Renal cortex interstitium (tissue), 15 donors: ENCODE measurements at places on chromosomes 7 and 10. TPM values are rescaled to one million over a fixed set of nuclear protein-coding genes. Genes with fewer than 3 reads are reported as not detected.

WNT16 gene
- polyA plus RNA-seq, result 0.06 TPM

ADCY1 gene
- 3.8 TPM for polyA plus RNA-seq

ELFN1 gene
- polyA plus RNA-seq, result 14.8 TPM

ADARB2 gene
- polyA plus RNA-seq, result 2.1 TPM

DNAJC9 gene
- 36.6 TPM for polyA plus RNA-seq

CTNNA3 gene
- 2.9 TPM for polyA plus RNA-seq

PRSS58 gene
- polyA plus RNA-seq, result not detected

DNA sequence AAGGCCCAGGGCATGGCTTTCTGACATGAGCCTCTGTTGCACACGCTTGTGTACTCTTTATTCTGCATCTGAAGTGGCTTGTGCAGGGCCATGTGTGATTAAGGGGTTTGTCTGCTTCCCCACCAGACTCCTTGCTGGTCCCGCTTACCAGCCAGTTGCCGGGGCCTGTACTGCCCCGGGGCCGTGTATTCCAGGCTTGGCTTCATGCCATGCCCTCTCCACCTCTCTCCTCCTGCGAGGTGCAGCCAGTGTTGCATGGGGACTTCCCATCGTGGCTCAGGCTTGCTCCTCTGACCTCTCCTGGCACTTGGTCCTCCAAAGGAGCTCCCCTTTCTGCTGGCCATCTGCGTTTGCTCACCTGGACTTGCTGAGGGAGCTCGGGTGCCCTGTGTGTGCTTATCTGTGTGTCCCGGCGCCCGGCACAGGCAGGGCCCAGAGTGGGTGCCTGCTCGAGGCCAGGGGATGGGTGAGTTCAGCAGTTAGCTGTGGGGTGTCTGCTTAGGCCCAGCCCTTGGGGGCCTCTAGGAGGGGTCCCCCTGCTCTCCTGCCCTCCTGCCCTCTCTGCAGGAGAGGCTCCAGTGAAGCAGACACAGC lies 11.0 kb upstream of the C10orf143 start:
- DNase-seq, result no peak

DNA sequence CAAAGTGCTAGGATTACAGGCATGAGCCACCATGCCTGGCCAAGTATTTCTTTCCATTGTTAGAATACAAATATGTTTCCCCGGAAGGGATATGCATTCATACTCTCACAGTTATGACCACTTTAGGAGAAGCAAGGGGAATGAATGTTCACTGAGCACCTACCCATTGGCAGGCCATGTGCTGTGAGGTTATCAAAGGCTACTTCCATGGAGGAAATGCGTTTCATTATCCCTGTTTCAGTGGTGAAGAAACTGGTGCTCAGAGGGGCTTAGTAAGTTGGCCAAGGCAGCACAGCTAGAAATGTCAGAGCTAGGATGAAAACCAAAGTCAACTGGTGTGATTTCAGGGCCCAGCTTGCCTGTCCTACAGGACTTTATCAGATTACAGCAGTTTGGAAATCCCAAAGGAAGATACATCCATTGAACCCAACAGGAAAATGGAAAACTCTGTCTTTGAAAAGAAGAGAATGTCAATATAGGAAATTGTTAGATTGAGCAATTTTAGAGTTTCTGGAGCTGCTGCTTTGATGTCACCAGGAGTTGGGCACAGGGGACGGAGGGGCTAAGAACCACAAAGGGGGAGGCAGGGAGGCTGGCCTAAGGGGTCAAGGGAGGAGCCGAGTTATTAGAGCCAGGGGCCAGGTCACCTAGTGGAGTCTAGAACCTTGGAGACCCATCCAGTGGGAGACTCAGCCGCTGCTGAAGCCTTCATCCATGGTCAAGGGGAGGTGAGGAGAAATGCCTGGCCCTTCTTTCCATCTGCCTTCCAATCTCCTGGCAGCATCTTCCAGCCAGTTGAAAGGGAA lies 319.8 kb downstream of the FRMD4A start:
- DNase-seq, result no peak

DNA sequence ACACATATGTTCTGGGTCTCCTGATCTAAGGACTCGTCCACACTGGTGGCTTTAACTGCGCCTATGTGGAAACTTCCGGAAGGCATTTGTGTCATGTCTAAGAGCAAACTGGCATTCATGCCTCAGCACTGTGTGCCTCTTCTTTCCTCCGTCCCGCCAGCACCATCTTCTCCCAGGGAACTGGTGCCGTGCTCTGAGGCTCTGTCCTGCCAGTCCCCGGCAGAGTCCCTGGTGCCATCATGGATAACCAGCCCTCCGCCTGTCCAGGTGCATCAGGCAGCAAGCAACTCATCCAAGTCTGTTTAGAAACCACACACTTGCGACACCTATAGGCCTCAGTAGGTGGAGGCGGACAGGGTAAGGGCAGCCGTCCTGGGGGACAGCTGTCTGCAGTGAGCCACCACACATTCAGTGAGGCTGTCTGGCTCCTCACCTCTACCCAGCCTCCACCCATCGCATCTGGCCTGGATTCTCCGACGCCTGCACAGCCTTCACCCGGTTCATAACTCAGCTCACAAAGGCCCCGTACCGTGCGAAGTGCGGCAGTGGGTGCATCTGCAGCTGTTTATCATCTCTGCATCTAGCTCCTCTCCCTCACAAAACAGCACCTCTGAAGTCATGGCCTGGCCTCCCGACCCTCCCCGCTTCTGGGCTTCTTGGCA lies 162.7 kb downstream of the DIP2C start:
- DNase-seq, result no peak

DNA sequence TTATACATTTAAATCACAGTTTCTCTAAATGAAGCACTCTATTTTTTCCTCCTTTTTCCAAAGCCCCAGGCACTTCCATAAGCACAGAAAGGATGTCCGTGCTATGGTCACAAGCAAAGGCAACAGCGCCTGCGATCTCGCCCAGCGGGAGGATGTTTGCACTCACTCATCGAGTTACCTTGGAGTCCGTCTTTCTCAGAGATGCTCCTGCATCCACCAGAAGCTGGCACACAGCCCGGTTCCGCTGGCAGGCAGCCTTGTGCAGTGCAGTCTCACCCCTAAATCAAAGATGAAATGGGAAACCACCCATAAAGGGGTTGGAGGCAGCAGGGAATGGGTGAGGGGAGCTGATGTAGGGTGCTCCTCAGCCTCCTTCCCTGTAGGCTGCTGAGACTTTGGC lies 51.9 kb upstream of the PTN start:
- DNase-seq, result no peak

GRCh38 chr10:119394657-119395279 lies 147.8 kb downstream of the RGS10 start:
- DNase-seq, result no peak

DNA sequence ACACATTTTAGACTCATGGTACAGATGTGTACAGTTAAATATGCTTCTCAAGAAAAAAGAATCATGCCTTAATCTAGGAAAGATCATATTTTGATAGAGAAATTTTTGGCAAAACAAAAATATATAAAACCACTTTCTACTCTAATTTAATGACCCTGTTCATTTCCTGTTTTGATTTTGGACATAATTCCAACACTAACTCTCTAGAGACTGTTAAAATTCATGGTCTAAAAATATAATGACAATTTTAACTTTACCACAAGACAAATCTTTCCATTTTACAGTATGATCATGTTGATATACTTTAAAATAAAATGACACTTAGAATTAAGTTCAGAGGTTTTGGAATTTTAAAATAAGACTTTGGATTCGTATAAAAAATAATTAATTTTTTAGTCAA lies 45.2 kb downstream of the PRKG1 start:
- DNase-seq, result no peak

- no peak for DNase-seq
Measured at GRCh38 chr10:132627666-132628531, 90.3 kb downstream of the INPP5A start.

DNA sequence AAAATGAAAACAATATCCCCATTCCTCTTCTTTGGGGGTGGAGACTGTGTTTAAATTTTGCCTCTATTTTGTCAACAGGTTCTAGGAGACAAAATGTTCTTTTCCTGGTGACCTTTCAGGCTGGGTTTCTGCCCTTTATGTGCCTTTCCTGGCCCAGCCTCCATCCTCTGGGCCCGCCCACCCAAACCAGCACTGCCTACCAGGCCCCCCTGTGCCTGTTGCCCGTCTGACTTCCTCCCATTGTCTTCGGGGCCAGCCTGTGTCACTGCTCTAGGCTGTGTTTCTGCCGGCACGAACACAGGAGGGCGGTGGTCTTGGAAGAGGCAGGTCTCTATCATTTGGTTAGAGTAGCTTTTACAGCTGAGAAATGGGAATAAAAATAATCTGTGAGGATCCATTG lies 13.9 kb downstream of the TSPAN14 start:
- no peak for DNase-seq

GRCh38 chr10:99875473-99875872 lies 93.0 kb downstream of the ABCC2 start:
- DNase-seq, result no peak

GRCh38 chr7:19119870-19120486 lies 2.5 kb upstream of the TWIST1 start:
- no peak for DNase-seq

DNA sequence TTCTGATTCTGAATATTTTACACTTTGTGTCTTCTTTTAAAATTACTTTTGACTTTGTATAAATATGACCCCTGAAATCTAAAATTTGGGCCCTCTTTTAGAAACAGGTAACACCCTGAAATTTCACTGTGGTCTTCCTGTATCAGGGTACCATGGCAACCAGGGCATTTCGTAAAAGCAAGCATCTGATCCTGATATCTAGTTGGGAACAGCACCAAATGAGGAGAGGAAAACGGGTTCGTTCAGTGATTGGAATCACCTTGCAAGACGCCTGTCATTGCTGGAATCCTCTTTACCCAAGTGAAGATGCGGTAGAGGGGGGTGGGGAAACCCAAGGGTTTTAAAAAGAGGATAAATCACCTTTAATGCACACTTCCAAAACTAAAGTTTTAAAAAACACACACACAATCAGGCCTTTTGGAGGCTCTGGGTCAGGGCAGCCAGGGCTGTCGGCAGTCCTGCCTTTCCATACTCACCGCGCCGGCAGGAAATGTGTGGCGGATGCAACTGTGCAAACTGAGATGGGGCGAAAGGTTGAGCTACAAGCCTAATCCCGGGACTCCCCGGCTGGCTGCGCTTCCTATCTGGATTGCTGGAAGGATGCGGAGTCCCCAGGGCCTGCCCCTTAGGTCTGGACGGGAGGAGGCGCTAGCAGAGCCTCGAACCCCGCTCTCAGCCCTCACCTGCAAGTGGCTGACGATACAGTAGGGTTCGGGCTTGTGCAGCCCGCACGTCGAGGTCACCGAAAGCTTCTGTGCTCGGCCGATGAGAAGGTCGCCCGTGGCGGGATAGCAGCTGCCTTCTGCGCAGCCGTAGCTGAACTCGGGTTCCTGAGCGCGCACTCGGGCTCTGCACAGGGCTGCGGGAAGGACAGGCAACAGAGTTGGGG lies 1.8 kb downstream of the LAMB1 start:
- no peak for DNase-seq

DNA sequence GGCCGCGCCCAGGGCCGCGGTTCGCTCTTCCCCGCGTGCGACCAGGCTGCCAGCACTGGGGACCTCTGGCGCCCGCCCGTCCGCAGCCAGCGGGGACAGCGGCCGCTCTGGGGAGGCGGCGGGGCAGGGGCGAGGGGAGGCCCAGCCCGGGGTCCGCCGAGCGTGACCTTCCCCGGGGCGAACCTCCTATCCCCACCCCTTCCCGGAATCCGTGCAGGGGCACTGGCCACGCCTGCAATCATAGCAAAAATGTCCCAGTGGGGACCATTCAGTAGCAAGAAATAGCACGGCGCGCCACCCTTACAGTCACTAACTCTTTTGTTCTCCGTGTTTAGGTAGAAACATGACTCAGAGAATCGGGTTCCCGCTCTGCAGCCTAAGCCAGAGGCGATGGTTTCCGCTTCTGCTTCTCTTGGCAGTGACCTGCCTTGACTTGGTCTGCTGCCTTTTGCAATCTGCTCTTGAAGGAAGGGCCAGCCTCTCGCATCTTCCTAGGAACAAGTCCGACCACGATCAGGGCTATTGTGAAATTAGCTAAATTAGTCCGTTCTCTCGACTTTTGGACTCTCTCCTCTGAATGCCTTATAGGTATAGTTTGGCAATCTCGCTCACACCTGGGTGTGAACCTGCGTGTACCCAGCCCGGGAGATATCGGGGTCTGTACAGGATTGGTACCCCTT lies 79.3 kb upstream of the ACBD5 start:
- peak; percentile 24 for DNase-seq

- DNase-seq, result no peak
Measured at GRCh38 chr10:57950442-57950974, 317.2 kb downstream of the IPMK start.

DNA sequence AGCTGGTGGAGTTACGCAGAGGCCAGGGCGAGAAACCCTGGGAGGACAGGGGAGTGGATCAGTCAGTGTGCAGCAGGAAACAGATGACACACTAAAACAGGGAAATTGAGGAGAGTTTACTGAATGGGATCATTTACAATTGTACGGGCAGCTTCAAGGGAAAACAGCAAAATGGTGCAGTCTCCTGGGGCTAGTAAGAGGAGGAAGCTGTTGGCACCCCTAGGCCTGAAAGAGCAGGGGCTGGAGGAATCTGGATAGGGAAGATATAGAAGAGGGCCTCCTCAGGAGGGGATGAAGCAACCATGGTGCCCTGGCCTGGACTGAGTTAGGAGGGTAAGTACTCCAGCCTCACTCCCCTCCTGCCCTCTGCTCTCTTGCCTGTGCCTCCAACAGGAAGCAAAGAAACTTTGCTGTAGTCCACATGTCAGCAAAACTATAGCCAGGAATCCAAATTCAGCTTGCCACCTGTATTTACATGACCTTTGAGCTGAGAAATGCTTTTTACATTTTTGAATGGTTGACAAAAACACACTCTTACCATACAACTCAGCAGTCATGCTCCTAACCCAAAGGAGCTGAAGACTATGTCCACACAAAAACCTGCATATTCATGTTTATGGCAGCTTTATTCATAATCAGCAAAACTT lies 52.3 kb upstream of the OPN4 start:
- no peak for DNase-seq

GRCh38 chr10:89516149-89516832 lies 19.1 kb downstream of the SLC16A12 start:
- no peak for DNase-seq

- DNase-seq, result no peak
Measured at GRCh38 chr7:99366646-99367045, 7.9 kb upstream of the ARPC1B start.

- DNase-seq, result no peak
Measured at GRCh38 chr10:76139431-76139830, 708.0 kb downstream of the LRMDA start.

GRCh38 chr7:28705350-28705749 lies 252.8 kb downstream of the TRIL start:
- no peak for DNase-seq

DNA sequence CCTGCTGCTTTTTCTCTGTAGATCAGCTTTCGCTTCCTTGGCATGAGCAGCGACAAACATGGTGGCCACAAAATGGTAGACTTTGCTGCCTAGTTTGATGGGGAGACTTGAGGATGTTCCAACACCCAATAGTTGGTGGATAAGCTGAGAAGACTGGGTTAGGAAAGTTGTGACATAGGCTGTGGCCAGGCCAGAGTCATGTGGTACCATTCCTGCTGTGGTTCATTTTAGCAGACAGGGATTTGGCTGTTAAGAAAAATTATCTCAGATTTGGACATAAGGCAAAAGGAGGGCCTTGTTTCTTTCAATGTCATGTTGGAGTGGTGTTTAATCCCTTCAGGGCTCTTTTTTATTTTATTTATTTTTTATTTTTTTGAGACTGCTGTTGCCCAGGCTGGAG lies 26.6 kb upstream of the FAM180A start:
- DNase-seq, result no peak
